ENCODE measurements at places on chromosomes 11 and 22. TPM values are rescaled to one million over a fixed set of nuclear protein-coding genes. Genes with fewer than 3 reads are reported as not detected.
A peak's percentile ranks its signal among the peaks of the same experiment; 100 is the strongest.

The ZNF214 gene
- 3.5 TPM for total RNA-seq

The DEPDC7 gene
- 0.61 TPM for total RNA-seq

The SULT4A1 gene
- 1.6 TPM for total RNA-seq

The PRODH gene
- total RNA-seq: not detected

The CNTF gene
- 0.83 TPM for total RNA-seq

- H3K27ac ChIP-seq: no peak overlapping the region
- H3K4me1 ChIP-seq: no peaks in the 10 kb centered on the region
- H3K4me3 ChIP-seq: no peak overlapping the region
Observed at GRCh38 chr11:94199136-94200130, 70.8 kb downstream of the PANX1 start.

- no peak overlapping the region for H3K27ac ChIP-seq
- H3K4me1 ChIP-seq: peaks cover 22% of the 10 kb centered on the region
- DNase-seq: no peak
- H3K4me3 ChIP-seq: no peak overlapping the region
Observed at GRCh38 chr11:109968781-109969180, 124.4 kb upstream of the ZC3H12C start.

GRCh38 chr11:80973786-80974185 is 1533.0 kb upstream of the TENM4 start:
- no peak for DNase-seq
- H3K36me3 ChIP-seq: no peaks in the 10 kb centered on the region
- H3K4me3 ChIP-seq: no peak overlapping the region
- H3K27ac ChIP-seq: no peak overlapping the region

DNA sequence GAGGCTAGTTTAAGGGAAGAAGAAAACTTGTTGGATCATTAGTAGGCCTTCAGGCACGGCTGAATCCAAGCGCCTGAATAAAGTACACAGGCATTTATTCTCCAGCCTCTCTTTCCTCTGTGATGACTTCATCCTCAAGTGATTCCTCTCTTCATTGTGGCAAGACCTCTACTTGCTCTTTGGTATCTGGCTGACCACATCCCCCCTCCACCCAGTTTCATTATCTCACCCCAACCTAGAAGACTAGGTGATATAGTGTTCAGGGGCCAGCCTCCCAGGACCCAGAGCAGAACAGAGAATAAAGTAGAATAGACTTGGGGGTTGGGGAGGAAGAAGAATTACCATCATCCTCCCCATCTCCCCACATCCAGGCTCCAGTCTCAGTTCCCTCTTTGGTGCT is 189.3 kb downstream of the MIAT start:
- H3K4me3 ChIP-seq: no peak overlapping the region
- H3K4me1 ChIP-seq: no peaks in the 10 kb centered on the region
- no peak for DNase-seq
- H3K27me3 ChIP-seq: no peaks in the 10 kb centered on the region

- H3K4me1 ChIP-seq: no peaks in the 10 kb centered on the region
- no peak for DNase-seq
- H3K27ac ChIP-seq: no peak overlapping the region
Observed at GRCh38 chr11:37124384-37124783, 526.3 kb upstream of the RAG2 start.

DNA sequence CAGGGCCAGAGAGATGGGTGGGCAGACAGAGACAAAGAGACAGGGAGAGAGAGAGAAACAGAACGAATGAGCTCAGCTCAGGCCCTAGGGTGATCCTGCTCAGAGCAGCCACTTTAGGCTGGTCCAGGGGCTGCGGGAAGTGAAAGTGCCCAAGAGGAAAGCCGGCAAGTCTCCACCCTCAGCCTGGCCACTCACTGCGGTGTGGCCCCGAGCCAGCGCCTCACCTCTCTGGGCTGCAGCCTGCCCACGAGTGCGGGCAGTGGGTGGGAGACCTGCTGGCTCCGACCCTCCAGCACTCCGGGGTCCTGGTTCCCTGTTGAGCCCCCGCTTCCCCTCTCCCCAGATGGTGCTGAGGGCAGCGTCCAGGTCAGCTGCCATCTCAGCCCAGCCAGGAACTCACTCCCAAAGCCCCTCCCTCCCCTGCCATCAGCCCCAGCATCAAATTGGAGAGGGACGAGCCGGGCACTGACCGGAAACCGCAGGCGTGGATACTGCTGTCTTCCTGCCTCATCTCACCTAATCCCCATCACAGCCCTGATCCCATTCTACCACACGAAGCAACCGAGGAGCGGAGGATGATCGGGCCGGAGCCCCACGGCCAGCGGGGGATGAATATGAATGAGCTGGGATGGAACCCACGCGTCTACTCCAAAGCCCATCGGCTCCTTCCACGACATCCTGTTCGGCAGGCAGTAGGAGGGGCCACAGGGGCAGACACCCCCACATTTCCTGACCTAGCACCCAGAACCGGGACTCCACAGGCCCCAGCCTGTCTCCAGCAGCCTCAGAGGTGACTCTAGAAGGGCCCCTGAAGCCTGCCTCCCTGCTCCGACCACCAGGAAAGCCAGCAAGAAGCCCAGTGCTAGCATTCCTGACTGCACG is 16.9 kb downstream of the ELFN2 start:
- H3K36me3 ChIP-seq: no peaks in the 10 kb centered on the region
- no peak overlapping the region for H3K27ac ChIP-seq
- H3K4me3 ChIP-seq: no peak overlapping the region
- H3K27me3 ChIP-seq: peaks cover 7% of the 10 kb centered on the region

DNA sequence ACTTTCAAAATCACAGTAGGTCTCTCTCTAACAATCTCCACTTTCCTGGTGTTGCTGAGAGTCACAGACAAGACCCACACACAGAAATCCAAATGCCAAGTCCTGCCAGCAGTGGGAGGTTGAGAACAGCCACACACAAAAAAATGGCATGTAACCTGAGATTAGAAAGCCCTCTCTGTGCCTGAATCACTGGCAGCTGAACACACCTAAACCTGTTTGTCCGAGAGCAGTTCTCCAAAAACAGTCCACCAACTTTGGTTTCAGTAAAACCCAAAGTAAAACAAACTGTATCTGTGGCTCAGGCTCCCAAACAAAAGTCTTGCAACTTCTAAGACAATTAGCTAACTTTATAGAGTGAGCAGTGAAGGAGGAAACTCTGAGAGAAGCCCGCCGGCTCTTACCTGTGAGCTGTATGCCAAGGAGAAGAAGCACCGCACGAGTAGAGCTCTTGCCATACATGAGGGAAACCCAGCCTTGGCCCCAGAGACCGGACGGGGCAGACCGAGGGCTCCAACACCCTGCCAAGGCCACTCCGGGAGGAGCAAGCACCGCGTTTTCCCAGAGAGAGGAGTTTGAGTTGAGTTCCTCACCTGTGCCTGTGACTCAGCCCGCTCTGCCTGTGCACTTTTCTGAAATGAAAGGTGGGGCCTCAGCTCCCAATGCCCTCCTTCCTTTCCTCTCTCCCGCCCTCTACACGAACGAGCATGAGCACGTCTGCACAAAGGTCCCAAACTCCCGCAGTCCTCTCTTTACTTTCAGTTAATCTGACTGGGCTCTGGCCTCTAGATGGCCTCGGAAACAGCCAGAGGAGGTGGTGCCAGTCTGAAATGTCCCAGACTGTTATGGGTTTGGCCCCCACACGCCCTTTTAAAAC is at the start of gene MPZL2:
TSS of gene MPZL2 (minus strand) at position 603 of the 874 bp plus-strand sequence. CDS start at position 459, 144 bp downstream.
- H3K36me3 ChIP-seq: no peaks in the 10 kb centered on the region
- peak; percentile 51 for DNase-seq
- no peaks in the 10 kb centered on the region for H3K4me1 ChIP-seq

DNA sequence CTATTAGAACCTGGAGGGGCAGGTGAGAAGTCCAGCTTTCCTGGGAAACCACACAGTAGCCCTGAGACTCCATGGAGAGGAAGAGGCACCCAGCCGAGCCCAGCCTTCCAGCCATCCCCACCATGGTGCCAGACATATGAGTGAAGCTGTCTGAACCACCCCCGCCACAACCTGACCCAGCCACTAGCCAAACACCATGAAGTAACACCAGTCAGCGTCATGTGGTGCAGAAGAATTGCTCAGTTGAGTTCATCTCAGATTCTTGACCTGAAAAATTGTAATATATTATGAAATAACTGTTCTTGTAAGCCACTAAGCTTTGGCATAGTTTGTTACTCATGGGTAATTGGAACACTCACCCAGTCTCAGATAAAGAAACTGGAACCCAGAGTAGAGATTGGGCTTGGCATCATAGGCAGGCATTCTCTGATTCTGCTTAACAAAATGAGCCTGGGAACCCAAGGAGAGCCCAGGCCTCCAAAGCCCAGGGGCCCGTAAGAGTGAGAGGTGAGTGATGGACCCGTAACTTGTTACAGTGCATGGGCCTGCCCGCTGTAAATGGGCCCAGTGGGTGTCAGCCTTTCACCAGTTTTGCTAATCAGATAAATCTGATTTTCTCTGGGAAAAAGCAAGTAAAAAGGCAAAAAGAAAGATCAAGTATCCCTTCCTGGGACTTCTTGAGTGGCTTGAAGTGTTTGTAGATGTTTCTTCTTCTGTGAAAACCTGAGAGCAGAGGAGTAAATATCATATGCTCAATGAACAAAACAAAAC is 305.5 kb downstream of the DDX10 start:
- no peak overlapping the region for H3K27ac ChIP-seq
- no peaks in the 10 kb centered on the region for H3K27me3 ChIP-seq
- no peak overlapping the region for H3K4me3 ChIP-seq

- H3K4me3 ChIP-seq: no peak overlapping the region
- no peak for DNase-seq
- no peak overlapping the region for H3K27ac ChIP-seq
Observed at GRCh38 chr11:57463671-57464538, 3.6 kb downstream of the RTN4RL2 start.

GRCh38 chr11:1569251-1569780 is 2.8 kb downstream of the DUSP8 start:
- H3K4me1 ChIP-seq: peaks cover 10% of the 10 kb centered on the region
- peaks cover 18% of the 10 kb centered on the region for H3K27me3 ChIP-seq
- no peak overlapping the region for H3K27ac ChIP-seq
- no peak overlapping the region for H3K4me3 ChIP-seq
- no peak for DNase-seq
- no peaks in the 10 kb centered on the region for H3K36me3 ChIP-seq
